ENCODE measurements at places on chromosomes 7 and 10.

DNA sequence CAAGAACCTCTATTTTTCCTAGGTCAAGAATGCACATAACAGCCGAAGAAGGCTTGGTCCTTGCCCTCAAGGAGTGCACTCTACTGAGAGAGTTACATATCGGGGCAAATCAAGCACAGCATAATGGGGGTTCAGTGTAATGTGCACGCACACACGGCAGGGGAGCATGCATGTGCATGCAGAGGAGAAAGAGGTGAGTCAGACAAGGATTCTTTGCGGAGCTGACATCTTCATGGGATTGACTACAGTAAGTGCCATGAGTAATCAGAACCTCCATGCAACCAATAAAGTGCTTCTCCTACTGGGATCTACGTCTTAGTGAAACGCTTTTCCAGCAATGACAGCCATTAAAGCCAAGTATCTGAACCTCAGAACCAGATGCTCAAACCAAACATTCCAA, 123.6 kb downstream of the RNF216 start:
- no peak for DNase-seq

GRCh38 chr10:84583501-84583900, 255.1 kb downstream of the CCSER2 start:
- no peak for DNase-seq

- no peak for DNase-seq
Observed at GRCh38 chr10:77328272-77328816, 309.3 kb downstream of the KCNMA1 start.

DNA sequence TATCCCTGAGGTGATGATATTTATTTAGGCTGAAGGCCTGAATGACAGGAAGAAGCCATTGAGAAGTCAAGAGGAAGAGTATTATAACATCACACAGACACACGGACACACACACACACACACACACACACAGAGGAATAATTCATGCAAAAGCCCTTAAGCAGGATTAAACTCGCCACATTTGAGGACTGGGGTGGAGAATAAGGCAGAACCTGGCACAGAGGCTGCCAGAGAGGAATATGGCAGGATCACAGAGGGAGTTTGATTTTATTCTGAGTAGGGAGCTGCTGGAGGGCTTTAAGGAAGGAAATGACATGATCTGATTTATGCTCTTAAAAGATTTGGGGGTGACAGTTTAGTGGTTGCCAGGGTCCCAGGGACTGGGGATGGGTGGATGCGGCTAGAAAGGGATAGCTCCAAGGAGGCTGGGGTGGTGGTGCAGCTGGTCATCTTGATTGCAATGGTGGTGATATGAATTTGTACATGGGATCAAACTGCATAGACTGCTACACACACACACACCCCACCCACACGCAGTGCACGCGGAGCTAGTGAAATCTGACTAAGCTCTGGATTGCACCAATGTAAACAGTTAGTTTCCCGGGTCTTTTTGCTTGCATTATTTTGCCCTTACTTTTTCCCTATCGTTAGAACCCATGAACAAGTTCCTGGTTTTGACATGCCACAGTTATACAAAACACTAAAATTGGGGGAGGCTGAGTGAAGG, 11.2 kb downstream of the SMURF1 start:
- no peak for DNase-seq

DNA sequence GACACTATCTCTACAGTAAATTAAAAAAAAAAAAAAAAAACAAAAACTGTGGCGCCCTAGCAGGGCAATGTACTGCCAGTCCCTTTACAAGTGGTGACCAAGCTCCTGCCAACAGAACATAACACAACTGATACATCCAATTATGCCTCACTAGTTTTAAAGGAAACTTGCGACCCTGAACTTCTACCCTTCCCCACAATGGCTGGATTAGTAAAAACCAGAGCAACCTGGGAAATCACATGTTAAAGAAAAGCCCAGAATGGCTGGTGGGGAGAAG, 16.5 kb downstream of the ATE1 start:
- no peak for DNase-seq
